SK-MEL-5 (cell line): ENCODE measurements at places on chromosomes 16 and 17.

DNA sequence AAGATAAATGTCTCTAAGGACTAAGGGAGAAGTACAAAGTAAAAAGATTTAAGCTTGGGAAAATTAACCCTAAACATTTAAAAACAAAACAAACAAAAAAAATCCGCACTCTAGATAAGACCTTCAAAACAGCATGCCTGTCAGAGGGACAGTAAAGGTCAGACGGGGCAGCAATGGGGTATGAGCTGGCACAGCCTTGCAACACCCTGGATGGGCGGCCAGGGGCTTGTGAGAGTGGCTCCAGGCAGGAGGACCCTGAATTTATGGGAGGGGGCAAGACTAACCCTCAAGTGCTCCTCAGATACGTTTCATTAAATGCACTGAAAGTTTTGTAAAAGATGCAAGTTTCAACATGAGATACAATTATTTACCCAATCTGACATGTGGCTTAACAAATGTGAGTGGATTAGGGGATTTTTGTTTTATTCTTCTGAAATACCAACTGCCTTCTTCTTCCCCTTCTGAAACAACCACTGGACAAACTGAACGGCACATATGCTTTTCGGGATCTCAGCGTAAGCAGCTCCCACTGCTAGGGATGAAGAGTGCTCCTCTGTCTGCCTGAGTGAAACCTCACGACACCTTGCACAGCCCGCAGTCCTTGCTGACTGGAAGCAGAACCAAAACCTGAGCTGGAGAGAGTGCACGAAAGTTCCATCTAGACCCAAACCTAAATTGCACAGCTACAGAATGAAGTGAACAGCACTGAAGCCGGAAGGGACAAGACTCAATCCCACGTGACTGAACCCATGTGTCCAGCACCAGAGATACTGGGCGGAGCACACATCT lies 128.4 kb downstream of the ANKRD11 start:
- DNase-seq: peak; percentile 26

DNA sequence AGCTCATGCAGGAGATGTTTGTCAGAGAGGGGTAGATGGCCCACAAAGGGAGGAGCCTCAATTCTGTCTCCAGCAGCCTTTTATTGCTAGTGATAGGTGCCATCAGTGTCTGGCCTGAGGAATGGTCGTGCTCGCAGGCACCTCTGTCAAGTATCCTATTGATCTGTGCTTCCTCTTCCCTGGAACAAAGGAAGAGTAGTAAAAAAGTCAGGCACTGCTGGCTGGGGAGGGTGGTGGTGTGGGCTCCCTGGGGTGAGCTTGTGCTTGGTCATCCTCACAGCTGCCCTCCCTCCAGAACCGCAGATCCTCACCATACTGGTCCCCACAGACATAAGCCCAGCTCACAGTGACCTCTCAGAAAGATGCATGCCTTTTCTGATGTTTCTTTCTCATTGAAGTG lies 15.0 kb upstream of the SALL1 start:
- DNase-seq: no peak

GRCh38 chr17:6710317-6710716 lies 2.9 kb downstream of the SLC13A5 start:
- DNase-seq: no peak

DNA sequence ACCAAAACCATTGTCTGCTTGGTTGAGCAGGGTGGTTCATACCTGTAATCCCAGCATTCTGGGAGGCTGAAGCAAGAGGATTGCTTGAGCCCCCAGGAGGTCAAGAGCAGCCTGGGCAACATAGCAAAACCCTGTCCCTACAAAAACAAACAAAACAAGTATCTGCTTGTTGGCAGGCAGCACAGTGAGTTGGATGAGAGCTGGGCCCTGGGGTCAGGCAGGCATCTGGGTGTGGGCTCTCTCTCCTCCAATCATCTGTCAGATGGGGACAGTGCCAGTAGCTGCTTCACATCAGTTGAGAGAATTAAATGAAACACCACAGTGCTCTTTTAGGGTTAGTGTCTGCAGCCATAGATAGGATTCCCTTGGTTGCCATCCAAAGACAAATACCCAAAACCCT lies 5.8 kb downstream of the ARMC7 start:
- no peak for DNase-seq

- no peak for DNase-seq
These were observed 1.4 kb downstream of the SOX9 start for GRCh38 chr17:72122010-72122764.

DNA sequence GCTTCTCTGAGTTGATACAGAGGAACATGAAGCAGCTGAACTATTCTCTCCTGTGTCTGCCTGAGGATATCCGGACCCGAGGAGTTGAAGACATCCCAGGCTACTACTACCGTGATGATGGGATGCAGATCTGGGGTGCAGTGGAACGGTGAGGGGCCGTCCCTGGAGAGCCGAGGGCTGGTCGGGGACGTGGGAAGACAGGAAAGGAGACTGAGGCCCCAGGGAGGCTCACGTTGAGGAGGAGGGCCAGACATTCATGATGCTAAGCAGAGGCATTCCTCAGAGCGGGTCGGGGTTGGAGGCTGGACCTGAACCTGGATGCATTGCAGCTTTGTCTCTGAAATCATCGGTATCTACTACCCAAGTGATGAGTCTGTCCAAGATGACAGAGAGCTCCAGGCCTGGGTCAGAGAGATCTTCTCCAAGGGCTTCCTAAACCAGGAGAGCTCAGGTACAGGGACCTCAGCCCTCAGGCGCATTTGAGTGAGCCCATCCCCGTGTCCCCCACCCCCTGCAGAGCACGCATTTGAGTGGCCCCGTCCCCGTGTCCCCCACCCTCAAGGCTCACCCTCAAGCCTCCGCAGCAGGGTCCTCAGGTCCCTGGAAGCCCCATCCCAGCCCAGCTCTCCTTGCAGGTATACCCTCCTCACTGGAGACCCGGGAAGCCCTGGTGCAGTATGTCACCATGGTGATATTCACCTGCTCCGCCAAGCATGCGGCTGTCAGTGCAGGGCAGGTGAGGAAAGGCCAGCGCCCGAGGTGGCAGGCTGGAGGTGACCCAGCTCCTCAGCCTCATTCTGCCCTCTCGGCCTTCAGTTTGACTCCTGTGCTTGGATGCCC lies 8.3 kb downstream of the ALOX15B start:
- DNase-seq: no peak

GRCh38 chr16:52512297-52512987 lies 34.5 kb downstream of the TOX3 start:
- DNase-seq: no peak
